ENCODE measurements at places on chromosomes 2 and 18. TPM values are rescaled to one million over a fixed set of nuclear protein-coding genes. Genes with fewer than 3 reads are reported as not detected.

Gene STAT4
- total RNA-seq: 0.48 TPM

Gene RESP18
- total RNA-seq: not detected

Gene TUBA3E
- total RNA-seq: 1.0 TPM

Gene MAP4K3
- 29.9 TPM for total RNA-seq

Gene ALPP
- 0.03 TPM for total RNA-seq

Gene PRKAG3
- not detected for total RNA-seq

Gene TUBA4B
- not detected for total RNA-seq

DNA sequence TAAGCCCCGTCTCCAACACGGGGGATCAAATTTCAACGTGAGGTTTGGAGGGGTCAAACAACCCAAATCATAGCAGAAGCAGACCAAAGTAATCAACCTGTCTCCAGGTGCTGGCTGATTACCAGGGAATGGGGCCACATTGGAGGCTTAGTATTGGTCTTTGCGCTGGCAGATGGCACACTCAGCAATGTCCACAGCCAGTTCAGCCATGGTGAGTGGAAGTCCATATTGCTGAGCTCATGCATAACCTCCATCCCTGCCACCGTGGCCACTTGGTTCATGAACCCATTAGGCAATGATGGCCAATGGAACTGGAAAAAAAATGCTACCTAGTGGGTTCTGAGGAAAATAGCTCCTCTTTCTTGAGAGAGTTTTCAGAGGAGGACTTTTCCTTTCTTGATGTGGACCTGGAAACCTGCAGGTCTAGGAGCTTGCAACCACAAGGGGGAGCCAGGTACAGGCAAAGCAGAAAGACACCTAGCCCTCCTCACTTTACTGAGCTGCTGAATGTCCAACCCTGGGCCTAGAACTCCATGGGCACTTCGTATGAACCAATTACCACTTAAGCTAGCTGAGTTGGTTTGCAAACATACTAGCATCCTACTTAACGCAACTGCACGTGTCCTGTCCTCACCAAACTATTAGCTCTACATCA lies 128.0 kb upstream of the GYPC start:
- peak; percentile 9 for DNase-seq

DNA sequence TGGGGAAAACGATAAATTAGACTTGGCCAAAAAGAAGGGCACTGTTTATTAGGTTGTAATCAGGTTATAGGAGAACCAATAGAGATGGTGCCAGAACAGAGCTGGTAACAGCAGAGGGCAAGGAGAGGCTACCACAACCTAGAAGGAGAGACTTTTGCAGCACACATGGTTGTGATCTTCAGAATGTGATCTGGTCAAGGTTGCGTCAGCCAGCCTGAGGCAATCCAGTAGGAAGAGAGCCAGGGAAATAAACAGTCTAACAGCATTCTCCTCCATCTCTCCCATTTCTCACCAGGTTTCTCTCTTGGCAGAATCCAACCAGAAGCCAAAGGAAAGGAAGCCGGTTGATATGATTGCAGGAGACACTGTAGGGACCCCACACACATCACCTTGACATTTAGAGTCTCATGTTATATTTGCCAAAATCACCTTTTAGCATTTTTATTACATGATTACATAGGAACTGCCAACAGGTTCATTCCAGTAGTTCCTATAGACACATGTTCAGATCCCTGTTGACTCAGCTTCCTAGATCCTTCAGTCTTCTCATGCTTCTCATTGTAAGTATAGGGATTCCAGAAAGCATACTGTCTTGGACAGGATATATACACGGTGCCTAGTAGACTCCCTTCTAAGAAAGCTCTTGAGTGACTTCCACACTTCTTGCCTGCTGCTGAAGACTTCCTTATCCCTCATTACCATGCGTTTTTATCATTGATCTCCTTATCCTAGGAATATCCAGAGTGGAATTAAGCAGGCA lies 17.6 kb upstream of the SPATS2L start:
- peak; percentile 16 for DNase-seq

- no peak for DNase-seq
Measured at GRCh38 chr2:182817558-182817957, 48.9 kb downstream of the FRZB start.

DNA sequence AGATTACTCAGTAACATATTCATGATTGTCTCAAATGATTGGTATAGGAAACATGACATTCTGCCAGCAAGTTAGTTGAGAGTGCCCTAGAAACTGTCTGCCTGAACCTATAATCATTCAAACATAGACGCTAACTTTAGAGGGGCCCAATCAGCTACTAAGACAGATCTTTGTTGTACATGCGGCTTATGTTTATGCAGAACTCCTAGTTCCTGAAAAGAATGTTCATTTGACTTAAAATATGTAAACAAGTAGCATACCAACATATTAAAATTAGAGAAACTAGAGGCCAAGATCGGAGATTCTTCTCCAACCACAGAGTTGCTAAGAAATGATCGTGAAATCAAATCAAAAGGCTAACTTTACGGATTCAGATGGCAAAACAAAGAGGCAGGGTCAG lies 4.2 kb upstream of the METAP1D start:
- no peak for DNase-seq

- no peak for DNase-seq
Measured at GRCh38 chr2:221569425-221569845, 2.7 kb downstream of the EPHA4 start.

DNA sequence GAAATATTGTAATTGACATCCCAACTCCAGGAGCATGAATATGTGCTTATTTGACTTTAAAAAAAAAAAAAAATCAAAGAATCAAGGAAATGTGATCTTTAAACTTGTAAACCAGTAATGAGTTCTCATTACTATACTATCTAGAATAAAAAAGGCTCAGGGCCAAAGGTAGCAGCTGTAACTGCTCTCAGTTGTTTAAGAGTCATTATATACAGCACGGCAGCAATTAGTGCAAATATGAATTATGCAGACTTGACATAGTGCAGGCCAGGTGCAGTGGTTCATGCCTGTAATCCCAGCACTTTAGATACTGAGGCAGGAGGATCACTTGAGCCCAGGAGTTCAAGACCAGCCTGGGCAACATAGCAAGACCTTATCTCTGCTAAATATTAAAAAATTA lies 125.7 kb upstream of the TTC39C start:
- DNase-seq: no peak

DNA sequence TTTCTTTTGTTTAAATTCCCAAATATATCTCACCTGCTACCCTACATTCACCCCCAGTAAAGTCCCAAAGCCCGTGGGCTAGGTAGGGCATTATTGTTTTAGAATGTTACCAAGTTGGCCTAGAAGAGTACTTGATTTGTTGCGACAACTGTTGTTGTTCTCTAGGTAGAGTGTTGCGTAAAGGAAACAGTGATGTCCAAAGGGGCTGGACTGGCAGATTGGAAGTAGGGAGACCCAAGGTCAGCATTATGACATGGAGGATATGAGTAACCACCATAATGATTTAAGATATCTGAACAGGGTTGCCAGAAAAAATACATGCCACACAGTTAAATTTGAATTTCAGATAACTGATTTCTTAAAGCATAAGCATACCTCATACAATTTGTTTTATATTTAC lies 39.2 kb downstream of the SCN1A start:
- no peak for DNase-seq

GRCh38 chr2:179051250-179051649 lies 1.3 kb upstream of the CCDC141 start:
- no peak for DNase-seq

DNA sequence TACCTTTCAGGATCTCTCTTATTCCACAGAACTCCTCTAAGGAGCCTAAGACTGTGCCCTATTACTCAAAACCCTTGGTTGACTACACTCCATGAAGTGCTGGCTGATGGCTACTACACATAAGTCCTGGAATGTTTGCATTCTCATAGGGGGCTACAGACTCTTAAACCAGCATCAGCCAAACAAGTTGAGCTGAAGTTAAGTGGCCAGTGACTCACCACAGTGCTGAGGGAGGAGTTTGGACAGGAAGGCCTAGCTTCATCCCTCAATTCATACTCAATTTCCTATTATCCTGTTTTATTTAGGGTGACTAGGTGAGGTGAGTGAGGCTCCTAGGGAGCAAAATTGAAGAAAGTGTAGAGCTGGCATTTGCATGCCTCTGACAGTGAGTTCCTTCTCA lies 246.7 kb downstream of the SMAD2 start:
- peak; percentile 32 for DNase-seq

DNA sequence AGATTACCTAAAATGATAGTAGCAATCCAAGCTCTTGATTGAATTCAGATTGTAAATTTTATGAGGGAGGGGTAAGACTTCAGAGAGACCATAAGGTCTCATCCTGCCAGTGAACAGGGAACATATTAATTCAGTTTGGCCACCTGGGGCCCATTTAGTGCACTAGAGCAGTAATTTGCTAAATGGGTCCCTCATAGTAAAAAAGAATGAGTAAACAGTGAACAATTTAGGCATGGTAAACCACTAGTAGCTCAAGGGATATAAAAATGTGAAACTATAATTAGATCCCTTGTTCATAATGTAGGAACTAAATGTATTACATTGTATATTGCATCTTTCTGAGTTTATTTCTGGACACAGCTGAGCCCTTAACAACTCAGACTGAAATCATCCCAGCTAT lies 4.9 kb upstream of the PHLPP1 start:
- no peak for DNase-seq

GRCh38 chr2:102015399-102015798 lies 23.6 kb downstream of the IL1R2 start:
- no peak for DNase-seq

- peak; percentile 73 for DNase-seq
Measured at GRCh38 chr2:195898505-195899191, 170.0 kb downstream of the DNAH7 start.

DNA sequence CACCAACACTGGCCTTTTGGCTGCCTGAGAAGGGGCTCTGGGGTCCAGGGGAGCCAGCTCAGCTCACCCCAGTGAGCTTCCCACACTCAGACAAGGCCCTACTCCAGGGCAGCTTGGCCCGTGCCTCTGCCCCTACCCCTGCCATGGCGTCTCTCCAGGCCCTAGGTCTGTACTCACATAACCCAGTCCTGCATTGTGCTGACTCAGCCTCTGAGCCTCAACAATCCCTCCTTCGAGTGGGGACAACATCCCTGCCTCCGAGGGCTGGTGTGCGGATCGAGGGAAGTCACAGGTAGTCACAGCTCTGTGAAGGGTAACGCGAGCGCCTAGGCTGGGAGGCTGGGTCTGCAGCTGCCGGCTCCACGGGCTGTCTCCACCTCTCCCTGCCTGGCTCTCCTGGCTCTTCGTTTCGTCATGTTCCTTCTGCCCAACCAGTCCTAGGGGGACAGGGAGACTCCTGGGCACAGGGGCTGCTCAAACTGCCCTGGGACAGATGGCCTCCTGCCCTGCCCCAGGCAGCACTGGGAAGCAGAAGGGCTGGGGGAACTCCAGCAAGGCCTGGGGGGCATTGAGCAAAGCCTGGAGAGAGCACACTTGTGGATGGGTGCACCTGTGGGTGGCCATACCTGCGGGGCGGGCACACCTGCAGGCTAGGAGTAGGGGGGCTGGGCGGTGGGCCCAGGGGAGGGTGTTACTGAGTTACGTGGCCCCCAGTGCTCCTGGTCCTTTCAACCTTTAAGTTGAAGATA lies 74.6 kb downstream of the RRM2 start:
- no peak for DNase-seq

- DNase-seq: peak; percentile 79
Measured at GRCh38 chr2:207487650-207488311, 42.0 kb upstream of the CREB1 start.

GRCh38 chr2:150178591-150178990 lies 308.9 kb downstream of the RND3 start:
- no peak for DNase-seq

DNA sequence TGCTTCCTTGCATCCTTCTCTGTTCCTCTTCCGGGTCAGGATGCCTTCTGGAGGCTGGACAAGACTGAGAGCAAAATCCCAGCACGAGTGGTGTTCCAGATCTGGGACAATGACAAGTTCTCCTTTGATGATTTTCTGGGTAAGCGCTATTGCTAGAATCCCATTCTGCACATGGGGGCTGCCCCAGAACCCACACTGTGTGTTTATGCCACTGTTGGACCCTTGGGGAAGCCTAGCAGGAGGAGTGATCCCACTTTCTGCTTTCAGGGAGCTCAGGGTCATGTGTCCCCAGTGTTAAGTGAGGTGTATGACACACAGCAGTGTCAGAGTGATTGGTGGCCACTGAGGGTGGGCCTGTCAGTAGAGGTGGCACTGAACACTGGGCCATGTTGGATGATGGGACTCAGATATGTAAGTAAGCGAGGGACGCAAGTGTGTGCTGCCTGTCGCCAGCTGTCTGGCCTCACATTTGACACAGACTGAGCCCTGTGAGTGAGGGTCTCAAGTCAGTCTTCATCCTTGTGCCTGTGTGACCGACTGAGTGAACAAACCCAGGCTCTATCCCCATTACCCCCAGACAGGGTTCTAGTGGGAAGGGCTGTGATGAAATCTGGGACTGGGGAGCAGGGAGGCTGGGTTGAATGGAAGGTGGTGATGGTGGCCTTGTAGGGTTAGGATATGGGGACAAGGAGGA lies 220.9 kb downstream of the DYSF start:
- DNase-seq: no peak

DNA sequence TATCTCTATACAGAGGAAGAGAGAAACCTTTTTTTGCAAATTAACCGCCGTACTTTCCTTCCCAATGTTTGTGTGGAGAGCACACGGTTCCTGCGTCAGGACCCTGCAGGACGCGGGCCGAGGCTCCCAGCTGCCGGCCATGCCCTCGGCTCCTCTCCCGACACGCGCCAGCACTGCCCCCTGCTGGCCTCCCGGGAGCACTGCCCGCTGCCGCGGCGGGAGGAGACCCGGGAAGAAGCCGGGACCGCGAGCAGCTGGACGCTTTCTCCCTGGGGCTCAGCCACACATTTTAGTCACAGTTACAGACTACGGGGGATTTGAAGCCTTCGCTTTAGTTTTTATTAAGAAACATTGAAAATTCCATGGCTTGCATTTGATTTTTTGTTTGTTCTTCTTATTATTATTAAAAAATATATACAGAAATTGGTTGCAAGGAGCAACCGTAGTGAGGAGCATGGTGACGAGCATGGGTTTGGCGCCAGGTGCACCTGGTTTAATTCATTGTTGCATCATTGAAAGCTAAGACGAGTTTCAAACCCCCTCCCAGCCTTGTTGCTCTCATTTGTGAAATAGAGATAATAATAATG lies 401.2 kb downstream of the GALR1 start:
- peak; percentile 75 for DNase-seq

DNA sequence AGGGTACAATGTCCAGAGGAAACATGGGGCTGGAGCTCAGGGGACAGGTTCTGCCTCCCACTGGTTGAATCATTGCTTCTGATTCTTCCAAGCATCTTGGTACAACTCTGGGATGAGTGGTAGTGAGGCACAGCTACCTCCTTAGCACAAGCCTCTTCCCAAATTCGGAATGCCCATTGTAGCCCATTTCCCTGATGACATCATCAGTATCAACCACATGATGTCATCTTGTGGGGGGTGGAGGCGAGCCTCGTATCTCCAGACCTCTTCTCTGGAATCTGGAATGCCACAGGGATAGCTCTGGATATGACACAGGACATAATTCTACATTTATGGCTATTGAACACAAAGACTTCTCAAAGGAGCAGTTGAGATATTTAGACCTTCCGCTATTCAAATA lies 715.2 kb downstream of the RNF144A start:
- no peak for DNase-seq

- peak; percentile 58 for DNase-seq
Measured at GRCh38 chr18:8705238-8705960, at the start of gene MTCL1. MTCL1 (plus strand) TSS chr18:8705556; CDS start chr18:8705661, 105 bp downstream.

All from Daoy (cell line).